NCI-H2171 treated with DMSO at 0.1 percent for 48 hours (cell line): ENCODE measurements at places on chromosomes 2 and 18.

DNA sequence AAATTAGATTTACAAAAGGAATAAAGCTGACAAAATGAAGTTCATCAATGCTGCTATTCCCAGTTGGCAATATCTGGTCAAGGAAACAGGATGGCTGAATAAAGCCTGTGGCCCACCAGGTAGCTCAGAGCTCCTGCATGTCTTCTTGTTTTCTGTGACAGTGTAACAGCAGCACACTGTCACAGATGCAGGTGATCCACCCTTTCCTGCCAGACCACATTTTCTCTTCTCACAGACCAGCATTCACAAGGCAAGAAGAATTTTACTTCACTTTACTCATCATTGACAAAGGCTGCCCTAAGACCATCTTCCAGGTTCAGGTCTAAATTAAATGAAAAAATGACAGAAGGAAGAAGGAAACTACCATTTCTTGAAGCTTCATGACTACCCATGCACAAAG is 166.2 kb upstream of the MEIS1 start:
- DNase-seq = no peak

DNA sequence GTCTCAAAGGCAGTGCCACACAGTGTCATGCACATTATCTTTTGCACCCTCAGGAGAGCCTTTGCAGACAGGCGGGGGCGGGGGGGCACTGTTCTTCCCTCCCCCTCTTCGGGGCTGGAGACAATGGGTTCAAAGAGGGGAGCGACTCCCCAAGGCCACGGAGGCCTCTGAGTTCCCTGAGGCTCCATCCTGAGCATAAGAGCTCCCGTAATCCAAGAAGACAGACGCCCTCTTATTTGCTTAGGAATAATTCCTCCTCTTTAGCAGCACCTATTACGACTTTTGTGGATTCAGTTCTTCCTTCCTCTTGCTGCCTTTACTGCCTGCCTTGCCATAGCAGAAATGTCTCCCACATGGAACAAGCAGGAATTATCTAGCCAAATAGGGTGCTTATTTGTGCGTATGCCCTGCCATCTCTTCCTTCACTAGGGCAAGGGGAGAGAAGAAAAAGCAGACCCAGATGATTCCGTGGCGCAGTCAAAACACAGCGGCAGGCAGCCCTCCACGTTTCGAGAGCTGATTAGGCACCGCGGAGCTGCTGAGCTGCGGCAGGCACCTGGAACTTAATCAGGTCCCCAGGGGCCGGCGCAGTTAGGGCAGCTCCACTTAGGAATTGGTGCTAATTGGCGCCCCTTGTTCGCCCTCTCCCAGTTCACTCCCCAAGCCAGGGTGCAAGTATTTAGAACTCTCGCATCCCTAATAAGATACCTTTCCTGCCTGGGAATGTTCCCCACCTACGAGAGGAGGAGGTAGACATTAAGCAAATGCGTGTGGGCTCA is 233.4 kb upstream of the MYT1L start:
- DNase-seq = peak; percentile 94

DNA sequence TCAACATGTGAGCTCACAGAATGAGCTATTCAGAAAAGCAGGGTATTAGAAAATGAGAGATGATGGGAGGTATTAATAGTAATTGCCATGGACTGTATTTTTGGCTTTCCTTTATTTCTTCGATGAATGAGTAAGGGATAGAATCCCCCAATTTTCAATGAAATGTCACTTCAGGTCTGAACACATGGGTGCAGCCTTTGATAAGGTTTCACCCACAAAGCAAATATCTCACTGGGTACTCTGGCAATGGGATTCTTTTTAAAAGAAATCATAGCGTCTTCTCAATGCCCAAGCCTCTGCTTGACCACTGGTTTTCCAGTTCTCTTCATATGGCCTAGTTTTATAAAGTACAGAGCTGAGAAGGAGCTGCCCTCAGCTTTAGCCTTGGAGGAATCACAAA is 610.5 kb upstream of the FANCL start:
- DNase-seq = no peak

GRCh38 chr2:16614314-16614860 is 51.2 kb downstream of the CYRIA start:
- no peak for DNase-seq

DNA sequence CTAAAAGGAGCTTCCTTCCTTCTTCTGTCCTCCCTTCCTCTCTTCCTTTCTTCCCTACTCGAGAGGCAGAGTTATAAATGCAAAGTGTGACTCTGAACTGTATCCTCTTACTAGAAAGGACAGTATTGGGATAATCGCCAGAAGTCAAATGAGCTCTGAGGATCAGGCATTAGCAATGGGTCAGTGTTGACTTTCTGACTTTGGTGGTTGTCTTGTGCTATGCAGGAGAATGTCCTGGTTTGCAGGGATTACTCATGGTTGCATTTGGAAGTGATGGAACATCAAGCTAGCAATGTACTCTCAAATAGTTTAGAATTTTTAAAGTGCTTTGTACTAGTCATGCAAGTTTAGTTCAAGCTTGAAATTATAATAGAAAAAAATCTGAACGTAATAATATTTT is 115.6 kb downstream of the TXNL1 start:
- DNase-seq = no peak

DNA sequence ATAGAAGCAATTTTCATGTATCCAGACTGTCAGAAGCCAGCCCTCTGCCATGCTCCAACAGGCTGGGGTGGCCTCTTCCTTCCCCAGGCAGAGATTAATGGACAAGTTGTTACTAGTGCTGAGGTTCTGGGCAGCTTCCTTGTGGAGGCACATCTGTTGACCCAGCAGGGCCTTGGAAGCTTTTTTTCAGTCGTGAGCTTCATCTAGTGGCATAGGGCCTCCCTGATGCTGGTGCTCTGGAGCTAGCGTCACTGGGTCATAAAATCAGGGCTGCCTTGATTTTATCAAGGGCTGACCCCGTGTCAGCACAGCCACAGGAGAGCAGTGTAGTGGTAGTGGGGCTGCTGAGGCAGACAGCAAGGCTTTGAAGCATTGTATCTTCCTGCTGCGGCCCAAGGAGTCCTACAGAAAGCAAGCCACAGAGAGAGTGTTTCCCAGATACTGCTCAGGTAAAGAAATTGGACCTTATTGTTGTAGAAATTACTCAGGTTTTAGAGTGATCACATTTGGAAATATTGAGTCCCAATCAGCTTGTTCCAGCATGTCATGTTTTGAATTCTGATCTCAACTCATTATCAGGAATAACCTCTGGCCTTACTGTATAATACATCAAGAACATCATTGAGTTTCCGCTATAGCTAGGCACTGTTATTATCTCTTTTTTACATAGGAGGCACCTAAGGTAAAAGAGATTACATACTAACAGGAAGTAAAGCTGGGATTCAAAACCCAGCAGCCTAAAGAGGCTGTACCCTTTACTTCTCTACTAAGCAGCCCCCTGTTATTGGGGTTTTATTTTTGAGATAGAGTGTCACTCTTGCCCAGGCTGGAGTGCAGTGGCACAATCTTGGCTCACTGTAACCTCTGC is 92.3 kb upstream of the ALPP start:
- peak; percentile 22 for DNase-seq

DNA sequence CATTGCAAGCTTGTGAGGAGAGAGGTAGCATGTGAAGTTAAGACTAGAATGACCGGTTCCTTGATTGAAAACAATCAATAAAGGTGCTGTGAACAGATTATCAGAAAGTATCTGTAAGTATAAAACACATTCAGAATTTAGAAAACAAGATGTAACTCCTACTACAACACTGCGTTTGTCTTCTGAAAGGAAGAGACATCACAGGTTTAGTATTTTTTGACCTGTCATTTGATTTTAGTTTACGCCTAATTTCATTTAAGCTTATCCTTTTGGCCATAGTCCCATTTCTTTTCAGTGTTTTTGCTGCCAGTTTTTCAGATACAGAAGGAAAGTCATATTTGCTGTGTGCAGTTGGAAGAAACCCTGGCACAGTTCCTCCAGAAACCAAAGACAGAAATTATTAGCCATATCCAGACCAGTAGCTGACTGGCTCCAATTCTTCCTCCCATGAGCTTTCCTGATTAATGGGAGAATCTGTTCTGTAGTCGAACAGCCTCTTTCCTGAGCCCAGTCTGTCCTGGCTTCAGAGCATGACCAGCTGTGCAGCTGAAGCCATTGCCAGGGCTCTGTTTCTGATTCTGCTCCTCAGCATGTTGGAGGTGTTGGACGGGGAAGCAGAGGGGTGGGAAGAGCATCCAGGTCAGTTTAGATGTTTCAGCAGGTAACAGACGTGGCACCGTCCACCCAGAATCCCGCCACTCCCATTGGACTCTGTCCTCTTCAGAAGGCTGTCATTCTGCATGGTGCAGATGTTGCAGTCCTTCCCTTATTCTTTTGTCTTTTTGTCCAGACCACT is 61.0 kb downstream of the CRIM1 start:
- no peak for DNase-seq

DNA sequence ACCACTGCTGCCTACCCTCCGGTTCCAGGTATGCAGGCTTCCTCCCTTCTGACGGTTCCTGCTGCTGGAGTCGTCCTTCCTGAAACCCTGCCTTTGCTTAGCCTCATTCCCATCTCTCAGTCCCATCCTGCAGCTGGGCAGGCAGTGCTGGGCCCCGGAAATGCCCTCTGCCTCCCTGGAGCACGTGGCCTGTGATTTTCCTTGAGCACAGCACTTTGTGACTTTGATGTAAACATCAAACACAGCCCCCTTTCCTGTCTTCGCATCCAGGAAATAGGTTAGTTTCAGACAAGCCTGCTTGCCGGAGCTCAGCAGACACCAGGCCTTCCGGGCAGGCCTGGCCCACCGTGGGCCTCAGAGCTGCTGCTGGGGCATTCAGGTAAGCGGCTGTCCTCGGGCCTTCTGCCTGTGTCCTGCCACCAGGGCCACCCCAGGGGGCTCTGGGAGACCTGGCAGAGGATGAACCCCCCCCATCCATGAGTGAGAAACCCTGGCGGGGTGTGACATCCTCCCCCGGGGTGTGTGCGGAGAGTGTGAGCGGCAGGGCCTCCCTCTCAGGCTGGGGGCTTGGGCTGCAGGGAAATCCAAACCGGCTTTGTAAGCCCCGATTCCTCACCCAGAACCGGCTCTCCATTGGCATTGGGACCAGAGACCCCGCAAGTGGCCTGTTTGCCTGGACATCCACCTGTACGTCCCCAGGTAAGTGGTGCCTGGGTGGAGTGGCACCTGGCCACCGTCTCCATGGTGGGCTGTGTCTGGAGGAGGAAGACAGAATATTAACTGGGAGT is at the start of gene ZAP70:
Gene ZAP70 (plus strand): TSS at position 281 of the 788 bp plus-strand sequence. CDS start 10,461 bp downstream, outside the sequence.
- no peak for DNase-seq

DNA sequence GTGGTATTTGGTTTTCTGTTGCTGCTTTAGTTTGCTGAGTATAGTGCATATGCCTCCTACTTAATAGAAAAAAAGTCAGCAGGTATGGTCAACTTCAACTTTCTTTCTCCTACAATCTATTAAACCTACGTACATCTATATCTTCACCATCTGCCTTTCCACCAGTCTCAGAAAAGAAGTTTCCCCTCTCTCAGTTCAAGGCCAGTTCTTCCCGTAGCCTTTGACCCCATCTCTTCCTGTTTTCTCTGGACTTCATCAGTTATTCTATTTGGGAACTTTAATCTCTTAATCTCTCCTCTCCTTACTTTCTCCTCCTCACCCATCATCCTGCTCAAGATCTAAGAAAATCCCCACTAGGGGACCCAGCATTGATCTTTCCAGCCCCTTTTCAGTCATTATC is 5.7 kb downstream of the PTRHD1 start:
- DNase-seq = no peak
